ENCODE measurements at places on chromosomes 13 and 19. TPM values are rescaled to one million over a fixed set of nuclear protein-coding genes. Genes with fewer than 3 reads are reported as not detected.
A peak's percentile ranks its signal among the peaks of the same experiment; 100 is the strongest.

Gene LGALS4
- not detected for total RNA-seq

Gene NCR1
- total RNA-seq = 2.7 TPM

Gene NKG7
- total RNA-seq = 3.4 TPM

Gene WASF3
- 20.4 TPM for total RNA-seq

Gene SYDE1
- 31.9 TPM for total RNA-seq

Gene FFAR2
- total RNA-seq = not detected

Gene CLEC17A
- not detected for total RNA-seq

Gene KLK2
- not detected for total RNA-seq

Gene ZNF729
- not detected for total RNA-seq

GRCh38 chr19:57759096-57759495 lies 10.4 kb upstream of the ZNF586 start:
- H3K36me3 ChIP-seq = peaks cover 93% of the 10 kb centered on the region
- no peak for DNase-seq
- no peak overlapping the region for H3K27ac ChIP-seq
- H3K4me3 ChIP-seq = no peak overlapping the region
- H3K27me3 ChIP-seq = no peaks in the 10 kb centered on the region

- peak; percentile 49 for DNase-seq
- H3K4me1 ChIP-seq = no peaks in the 10 kb centered on the region
- H3K4me3 ChIP-seq = no peak overlapping the region
- H3K27ac ChIP-seq = no peak overlapping the region
These were observed 19.4 kb downstream of the CEACAM21 start for GRCh38 chr19:41595258-41595889.

GRCh38 chr13:77437267-77437666 lies 98.2 kb upstream of the SCEL start:
- no peaks in the 10 kb centered on the region for H3K27me3 ChIP-seq
- H3K36me3 ChIP-seq = no peaks in the 10 kb centered on the region
- no peaks in the 10 kb centered on the region for H3K4me1 ChIP-seq
- no peak overlapping the region for H3K4me3 ChIP-seq

- DNase-seq = no peak
- H3K27me3 ChIP-seq = no peaks in the 10 kb centered on the region
- no peaks in the 10 kb centered on the region for H3K36me3 ChIP-seq
- peak overlapping the region; percentile 83 for H3K27ac ChIP-seq
These were observed 2.0 kb downstream of the OLFM2 start for GRCh38 chr19:9934132-9934950.

- peak overlapping the region; percentile 69 for H3K4me3 ChIP-seq
- peaks cover 13% of the 10 kb centered on the region for H3K36me3 ChIP-seq
- no peaks in the 10 kb centered on the region for H3K27me3 ChIP-seq
- H3K27ac ChIP-seq = peak overlapping the region; percentile 76
- DNase-seq = no peak
These were observed 754 bp upstream of the CHERP start for GRCh38 chr19:16542910-16543472.

DNA sequence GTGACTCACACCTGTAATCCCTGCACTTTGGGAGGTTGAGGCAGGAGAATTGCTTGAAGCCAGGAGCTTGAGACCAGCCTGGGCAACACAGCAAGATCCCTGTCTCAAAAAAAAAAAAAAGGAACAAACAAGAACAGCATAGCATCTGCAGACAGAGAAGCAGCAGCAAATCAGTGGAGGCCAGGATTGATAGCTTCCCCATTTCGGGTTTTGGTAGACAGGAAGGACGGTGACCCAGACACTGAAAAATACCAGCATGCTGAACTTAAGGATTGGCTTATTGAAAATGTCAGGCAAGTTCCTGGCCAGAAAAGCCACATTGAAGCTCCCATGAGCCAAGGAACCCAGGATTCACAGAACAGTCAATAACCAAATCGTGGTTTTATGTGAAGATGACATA lies 3.0 kb downstream of the ZNF490 start:
- no peaks in the 10 kb centered on the region for H3K36me3 ChIP-seq
- no peaks in the 10 kb centered on the region for H3K27me3 ChIP-seq
- H3K27ac ChIP-seq = no peak overlapping the region
- H3K4me1 ChIP-seq = peaks cover 22% of the 10 kb centered on the region

- H3K27ac ChIP-seq = no peak overlapping the region
- H3K4me3 ChIP-seq = peak overlapping the region; percentile 32
- H3K4me1 ChIP-seq = no peaks in the 10 kb centered on the region
- DNase-seq = no peak
- no peaks in the 10 kb centered on the region for H3K36me3 ChIP-seq
These were observed 48.9 kb upstream of the PABPC3 start for GRCh38 chr13:25046985-25047511.

DNA sequence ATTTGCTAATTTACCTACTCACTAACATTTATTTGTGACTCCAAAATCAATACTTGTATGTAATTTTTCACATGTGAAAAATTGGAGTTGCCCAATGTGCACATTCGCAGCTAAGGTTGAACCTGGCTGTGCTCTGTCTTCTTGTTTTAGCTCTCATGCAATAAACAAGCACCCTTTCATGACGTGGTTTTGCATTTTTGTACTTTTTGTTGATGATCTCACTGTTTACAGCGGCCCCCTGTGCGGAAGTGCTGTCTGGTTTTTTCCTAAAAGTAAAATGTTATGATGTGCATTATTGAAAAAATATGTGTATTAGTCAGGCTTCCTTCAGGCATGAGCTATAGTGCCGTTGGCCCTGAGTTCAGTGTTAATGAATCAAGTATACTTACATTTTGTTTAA lies 18.1 kb downstream of the DGKH start:
- H3K27me3 ChIP-seq = no peaks in the 10 kb centered on the region
- H3K27ac ChIP-seq = no peak overlapping the region
- H3K4me3 ChIP-seq = no peak overlapping the region
- H3K4me1 ChIP-seq = no peaks in the 10 kb centered on the region

DNA sequence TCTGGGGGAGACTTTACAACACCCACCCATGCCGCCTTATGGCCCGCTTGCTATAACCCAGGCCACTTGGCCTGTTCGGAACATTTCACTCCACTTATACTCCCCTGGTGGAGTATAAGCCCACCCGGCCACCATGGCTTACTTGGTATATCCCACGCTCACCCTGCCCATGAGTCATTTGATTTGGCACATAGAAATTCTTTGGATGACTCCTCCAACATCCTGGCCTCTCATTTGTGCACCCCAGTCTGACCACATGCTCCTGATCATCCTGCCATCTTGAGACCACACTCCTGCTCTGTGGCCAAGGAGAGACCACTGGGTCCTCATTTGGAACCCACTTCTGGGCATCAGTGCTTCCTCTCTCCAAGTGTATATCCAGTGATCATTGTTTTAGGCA lies 5.2 kb downstream of the SPACA6 start:
- peaks cover 37% of the 10 kb centered on the region for H3K4me1 ChIP-seq
- no peak overlapping the region for H3K27ac ChIP-seq
- H3K36me3 ChIP-seq = no peaks in the 10 kb centered on the region
- H3K27me3 ChIP-seq = no peaks in the 10 kb centered on the region
- H3K4me3 ChIP-seq = no peak overlapping the region
- no peak for DNase-seq

GRCh38 chr13:101695870-101696516 lies 243.5 kb downstream of the ITGBL1 start:
- H3K36me3 ChIP-seq = no peaks in the 10 kb centered on the region
- H3K27me3 ChIP-seq = no peaks in the 10 kb centered on the region
- no peaks in the 10 kb centered on the region for H3K4me1 ChIP-seq
- H3K27ac ChIP-seq = no peak overlapping the region
